Stimulated activated CD8-positive, alpha-beta memory T cell treated with anti-CD3 and anti-CD28 coated beads, Interleukin-2, amount 100 ng/mL, for 1 hour (primary cell): ENCODE measurements at places on chromosomes 6 and 20.

DNA sequence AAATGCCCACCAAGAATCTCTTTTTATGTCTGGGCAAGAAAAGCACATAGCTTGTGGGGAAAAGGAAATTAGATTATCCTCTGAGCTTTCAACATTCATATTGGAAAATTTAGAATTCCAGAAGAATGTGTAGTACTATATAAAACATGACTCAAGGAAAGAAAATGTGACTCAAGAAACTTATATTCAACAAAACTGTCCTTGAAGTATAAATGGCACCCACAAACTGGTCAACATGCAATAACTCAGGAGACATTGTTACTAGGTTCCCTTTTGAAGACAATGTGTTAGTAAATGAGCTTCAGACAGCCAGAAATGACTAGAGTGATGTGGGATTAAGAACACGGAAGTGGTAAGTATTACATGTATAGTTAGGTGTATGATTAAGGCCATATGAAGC is 26.1 kb upstream of the TINAG start:
- no peak for DNase-seq

- DNase-seq, result no peak
Observed at GRCh38 chr6:132140189-132140588, 189.0 kb upstream of the CCN2 start.

DNA sequence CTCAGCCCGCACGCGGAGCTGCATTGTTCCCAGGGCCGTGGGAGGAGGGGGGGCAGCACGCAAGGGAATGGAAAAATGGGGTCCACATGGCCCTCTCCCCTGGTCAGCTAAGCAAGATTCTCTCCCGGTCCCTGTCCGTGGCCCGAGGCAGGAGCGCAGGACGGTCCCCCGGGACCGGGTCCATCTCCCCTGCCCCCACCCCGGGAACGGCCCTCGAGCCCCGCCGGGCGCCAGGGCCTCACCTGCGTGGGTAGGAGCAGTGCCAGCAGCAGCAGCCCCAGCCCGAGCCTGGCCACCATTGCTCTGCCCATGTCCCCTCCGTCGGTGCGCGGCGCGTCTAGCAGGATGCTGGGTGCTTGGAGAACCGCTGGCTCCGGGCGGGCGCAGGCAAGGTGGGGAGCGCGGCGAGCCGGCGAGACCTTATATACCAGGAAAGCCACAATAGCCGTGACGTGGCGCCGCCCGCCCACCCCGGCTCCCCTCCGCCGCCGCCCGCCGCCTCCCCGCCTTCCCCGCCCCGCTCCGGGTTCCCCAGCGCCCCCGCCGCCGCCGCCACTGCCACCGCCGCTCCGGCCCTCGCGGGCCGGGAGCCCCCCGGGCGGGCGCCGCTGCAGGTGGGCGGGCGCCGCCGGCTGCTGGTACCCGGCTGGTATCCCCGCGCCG is at the start of gene CD24:
Gene CD24 (minus strand): TSS at position 394 of the 663 bp plus-strand sequence. CDS start 83 bp downstream, at position 311.
- no peak for DNase-seq

GRCh38 chr6:45378334-45378926 is 696 bp upstream of the SUPT3H start:
- no peak for DNase-seq

DNA sequence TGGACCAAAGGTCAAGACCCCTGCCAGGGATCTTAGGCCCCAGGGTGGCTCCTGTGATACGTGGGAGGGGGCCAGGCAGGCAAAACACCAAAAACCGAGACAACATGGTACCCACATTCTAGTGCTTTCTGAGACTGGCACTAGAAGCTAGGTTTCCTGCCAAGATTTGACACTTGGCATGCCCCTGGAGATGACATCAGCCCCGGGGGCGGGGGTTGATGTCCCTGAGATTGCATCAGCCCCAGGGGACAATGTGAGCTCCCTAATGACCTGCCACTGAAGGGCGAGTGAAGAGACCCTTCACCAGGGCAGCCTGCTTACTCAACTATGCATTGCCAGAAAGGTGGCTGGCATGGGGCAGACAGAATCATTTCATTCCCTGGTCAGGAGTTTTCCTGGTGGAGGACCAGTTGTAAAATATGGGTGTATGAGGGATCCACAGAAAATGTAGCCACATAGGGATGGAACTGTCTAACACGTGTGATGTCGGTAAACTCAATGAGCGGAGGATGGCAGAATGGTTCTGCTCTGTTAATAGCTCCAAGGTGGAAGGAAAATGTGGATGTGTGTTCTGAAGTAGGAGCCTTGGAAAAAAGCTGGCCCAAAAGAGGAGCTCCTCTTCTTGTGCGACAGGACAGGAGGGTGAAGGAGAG is 219.7 kb downstream of the UNC5CL start:
- no peak for DNase-seq

DNA sequence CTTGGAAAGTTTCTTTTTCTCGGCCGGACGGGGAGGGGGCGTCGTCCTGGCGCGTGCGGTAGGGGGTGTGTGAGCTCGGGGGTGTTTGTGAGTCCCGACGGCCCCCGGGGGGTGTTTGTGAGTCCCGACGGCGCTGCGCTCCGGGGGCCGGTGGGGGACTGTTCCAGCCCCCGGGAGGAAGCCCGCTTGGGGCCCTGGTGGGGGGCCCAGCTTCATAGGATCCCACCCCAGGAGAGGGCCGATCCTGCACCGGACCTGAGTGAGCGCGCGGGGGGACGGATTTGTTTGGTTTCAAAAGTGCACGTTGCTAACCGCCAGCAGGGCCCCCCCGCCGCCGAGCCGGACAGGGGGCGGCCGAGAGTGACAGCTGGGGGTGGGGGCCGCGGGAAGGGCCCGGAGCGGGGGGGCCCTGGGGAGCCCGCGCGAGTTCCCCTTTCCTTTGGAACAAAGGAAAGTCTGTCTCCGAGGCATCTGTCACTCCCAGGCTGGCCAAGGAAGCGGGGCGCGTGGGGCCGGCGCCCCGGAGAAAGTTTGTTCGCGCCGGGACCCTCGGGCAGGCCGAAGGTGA is 485 bp downstream of the TGIF2 start:
- DNase-seq, result no peak

- DNase-seq, result no peak
Observed at GRCh38 chr6:35230950-35231349, 17.2 kb downstream of the SCUBE3 start.

- no peak for DNase-seq
Observed at GRCh38 chr6:20399518-20399917, 2.2 kb upstream of the E2F3 start.

- DNase-seq, result no peak
Observed at GRCh38 chr6:45231660-45232059, 96.5 kb upstream of the RUNX2 start.

DNA sequence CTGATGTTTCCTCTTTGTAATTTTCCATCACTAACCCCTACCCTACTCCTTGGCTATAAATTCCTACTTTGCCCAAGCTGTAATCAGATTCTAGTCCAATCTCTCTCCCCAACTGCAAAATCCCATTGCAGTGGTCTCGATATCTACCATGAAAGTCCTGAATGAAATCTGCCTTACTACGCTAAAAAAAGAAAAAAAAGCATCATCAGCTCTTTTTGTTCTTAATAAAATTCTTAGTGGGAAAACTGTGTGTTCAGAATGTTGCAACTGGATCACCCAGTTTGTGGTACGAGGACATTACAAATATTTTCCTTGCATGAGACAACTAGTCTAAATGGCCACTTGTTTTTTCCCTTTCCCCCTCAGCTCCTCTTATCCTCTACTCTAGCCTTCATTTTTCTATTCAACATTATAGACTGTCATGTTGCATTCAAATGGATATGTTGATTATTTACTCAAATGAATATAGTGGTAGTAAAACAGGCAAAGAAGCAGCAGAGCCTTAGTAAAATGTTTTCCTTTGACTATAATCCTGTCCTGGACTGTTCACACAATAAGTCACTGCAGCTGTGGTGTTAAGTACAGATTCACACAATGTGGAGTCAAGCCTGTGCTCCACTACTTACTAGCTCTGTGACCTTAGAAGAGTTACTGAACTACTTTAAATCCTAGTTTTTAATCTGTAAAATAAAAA is 527.1 kb upstream of the MARCKS start:
- DNase-seq, result no peak

GRCh38 chr6:19663479-19663878 is 173.7 kb upstream of the ID4 start:
- no peak for DNase-seq

DNA sequence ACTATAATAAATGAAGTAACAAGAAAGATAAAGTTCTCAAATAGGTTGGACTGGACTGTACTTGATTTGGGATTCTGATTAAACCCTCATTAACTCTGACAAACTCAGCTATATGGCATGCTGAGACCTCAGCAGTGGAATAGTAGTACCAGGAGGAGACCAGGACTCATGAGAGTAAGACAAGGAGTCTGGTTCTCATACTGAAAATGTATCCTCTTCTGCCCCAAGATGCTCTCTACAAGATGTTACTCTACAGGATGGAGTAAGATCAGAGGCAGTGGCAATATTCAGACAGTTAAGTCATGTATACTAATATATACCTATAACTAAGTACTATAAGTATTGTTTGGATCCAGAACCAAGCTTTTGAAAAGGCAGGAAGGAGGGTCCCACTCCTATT is 31.9 kb upstream of the SYNCRIP start:
- DNase-seq, result no peak

GRCh38 chr6:138109042-138109997 is 2.1 kb upstream of the PERP start:
- DNase-seq, result peak; percentile 57

- no peak for DNase-seq
Observed at GRCh38 chr6:20572940-20573339, 38.7 kb downstream of the CDKAL1 start.

DNA sequence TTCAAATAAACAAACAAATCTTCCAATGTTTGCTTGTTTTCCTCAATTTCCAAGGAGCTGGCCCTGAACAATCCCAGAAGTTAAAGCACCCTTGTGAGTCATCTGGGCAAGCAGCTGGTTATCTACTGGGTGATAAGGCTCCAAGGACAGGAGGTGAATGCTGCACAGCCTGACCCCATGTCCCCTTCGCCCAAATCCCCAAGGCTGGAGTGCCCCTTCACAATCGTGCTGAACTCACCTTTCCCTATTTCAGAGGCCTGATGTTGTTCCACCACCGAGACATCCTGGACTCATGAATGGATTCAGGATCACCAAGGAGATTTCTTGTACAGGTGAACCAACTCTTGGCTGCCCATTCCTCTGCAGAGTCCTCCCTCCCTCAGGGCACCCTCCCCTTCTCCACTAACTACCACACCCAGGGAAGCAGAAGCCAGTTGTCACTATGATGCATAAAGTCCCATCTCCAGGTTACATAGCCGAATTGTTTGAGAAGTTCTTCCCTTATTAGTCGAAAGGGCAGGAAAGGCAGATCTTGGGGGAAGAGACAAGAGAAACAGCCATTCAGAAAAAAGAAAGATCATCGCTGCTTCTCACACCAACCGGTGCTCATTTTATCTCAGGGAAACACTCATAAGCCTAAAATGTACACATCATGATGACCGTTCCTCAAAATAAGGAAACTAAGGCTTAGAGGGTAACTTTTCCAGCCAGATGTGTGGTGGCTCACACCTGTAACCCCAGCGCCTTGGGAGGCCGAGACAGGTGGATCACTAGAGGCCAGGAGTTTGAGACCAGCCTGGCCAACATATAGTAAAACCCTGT is 138.8 kb upstream of the RREB1 start:
- DNase-seq, result no peak

DNA sequence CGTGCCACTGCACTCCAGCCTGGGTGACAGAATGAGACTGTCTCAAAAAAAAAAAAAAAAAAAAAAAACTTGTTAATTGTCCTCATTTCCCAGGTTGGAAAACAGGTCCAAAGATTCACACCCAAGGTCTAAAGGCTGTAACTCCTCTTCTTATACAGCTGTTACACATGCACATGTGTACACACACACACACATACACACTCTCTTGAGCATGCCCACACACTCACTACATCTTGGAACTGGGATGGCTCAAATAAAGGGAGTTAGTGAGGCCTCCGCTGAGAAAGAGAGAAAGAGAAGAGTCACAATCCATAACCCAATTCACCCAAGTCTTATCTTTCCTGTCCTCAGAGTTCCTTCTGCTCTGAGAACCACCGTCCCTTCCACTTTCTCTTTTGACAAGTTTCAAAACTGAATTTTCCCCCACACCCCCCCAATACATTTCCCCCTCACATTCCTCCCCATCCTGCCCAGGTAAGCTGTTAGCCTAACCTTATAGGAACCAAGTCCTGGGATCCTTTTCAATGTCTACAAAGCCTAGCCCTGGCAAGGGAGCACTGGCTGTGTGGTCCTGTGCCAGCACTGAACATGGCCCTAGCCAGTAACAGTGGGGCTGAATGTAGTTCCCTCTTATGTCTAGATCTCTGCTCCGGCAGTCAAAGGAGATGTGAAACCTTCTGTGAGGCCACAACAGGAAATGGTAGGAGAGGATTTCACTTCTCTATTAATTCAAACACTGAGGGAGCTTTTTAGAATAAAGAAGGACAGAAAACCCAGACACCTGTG is 3.2 kb upstream of the HLA-DMB start:
- no peak for DNase-seq

DNA sequence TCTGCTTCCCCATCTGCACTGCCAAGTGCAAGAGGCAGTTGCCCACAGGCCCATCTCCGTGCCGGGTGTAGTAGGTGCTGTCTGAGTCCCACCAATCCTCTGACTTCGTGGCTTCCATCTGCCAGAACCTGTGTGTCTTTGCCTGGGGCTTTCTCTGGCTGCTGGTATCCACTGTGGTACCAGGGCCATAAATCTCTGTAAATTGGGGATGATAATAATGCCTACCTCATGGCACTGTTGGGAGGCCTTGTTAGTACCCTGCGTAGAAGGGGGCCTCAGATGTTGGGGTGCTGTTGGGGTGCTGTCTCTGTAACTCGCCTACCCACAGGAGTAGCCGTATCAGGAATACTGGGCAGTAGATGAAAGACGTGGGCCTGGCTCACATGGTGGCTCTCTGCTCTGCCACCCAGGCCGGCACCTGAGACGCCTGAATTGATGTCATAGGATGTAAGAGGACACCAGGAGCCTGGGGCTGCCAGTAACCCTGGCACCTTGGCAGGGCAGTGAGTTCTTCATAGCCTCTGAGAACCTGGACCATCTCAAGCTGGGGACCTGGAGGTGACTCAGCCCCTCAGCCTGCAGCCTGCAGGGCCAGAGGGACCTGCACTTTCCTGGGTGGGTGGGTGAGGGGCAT is 94.1 kb upstream of the RNF24 start:
- DNase-seq, result no peak

GRCh38 chr20:22824077-22824476 is 211.0 kb upstream of the SSTR4 start:
- no peak for DNase-seq

DNA sequence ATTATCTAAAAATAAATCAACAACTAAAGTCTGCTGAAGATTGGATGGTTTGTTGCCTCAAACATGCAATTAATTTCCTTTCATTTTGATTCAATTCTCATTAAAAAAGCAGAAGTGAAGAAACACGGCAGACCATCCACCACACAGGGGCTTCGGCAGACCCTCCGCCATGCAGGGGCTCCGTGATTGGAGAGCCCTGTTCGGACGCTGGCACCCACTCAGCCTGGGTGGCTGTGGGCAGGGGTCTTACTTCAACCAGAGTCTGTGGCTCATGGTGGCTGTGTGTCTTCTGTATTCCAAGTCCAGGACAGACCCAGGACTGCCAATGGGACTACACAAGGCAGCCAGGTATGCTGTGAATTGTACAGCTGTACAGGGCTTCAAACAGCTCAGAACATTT is 86.9 kb upstream of the FRMD1 start:
- no peak for DNase-seq

GRCh38 chr6:16787128-16787682 is 25.9 kb upstream of the ATXN1 start:
- no peak for DNase-seq
